ENCODE measurements at places on chromosomes 7 and 10.
A peak's percentile ranks its signal among the peaks of the same experiment; 100 is the strongest.

DNA sequence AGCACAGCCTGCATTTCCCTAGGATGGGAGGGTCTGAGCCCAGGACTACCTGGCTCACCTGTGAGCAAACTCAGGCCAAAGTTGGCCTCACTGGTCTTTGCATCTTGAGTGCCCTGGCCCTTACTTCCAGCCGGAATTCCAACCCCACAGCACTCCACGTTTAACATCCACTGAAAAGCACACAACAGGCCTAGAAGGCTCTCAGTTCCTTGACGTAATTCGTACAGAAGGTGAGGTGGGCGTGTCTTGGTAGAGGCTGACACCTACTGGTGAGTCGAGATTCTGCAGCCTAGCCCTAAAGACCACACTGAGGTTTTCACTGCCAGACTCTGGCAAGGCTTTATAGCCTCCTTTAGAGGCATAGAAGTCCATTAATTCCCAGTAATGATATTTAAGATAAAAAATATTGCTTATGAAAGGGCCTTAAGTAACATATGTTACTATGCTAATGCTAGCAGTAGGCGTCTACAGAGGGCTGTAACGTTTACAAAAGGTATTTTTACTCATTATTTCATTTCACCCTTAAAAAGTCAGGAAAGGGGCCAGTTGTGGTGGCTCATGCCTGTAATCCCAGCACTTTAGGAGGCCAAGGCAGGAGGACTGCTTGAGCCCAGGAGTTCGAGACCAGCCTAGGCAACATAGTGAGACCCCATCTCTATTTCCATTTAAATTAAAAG lies 95.8 kb downstream of the HIP1 start:
- peak; percentile 53 for DNase-seq

GRCh38 chr10:29636178-29636577 lies 1.4 kb upstream of the SVIL start:
- no peak for DNase-seq

GRCh38 chr10:44935201-44935965 lies 24.2 kb upstream of the RASSF4 start:
- no peak for DNase-seq

GRCh38 chr7:104371980-104372357 lies 43.6 kb downstream of the LHFPL3 start:
- no peak for DNase-seq

GRCh38 chr7:113819474-113819873 lies 99.3 kb downstream of the PPP1R3A start:
- DNase-seq: no peak

DNA sequence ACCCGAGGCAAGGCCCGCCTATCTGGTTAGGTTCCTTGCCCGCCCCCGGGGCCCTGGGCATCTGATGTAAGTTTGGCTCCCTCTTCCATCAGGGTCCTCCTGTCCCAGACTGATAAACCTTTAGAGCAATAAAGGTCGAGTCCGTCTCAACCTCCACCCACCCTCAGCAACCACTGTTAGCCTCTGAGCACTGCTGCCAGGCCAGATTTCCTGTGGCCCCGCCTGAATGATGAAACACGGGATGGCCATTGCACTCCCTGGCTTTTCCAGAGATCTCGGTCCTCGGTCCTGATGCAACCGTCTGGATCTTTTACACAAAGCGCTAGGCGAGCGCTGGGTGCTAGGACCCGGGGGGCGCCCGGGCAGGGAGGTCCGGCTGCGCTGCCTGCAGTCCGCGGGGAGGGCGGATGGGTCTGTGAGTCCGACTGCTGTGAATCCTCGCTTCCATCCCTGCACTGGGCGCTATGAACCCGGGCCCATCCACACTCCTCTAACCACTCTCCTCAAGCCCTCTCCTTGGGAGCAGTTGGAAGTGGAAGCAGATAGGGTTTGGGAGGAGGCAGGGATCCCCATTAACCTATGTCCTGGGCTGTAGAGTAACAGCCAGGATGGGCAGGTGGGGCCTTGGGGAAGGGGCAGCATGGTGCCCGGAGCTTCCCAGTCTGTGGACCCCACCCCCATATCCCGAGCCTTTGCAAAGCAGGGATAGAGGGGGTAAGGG lies 875 bp upstream of the DDIT4 start:
- DNase-seq: peak; percentile 48

- DNase-seq: no peak
Measured at GRCh38 chr10:51073453-51074237, 642 bp upstream of the PRKG1 start.

DNA sequence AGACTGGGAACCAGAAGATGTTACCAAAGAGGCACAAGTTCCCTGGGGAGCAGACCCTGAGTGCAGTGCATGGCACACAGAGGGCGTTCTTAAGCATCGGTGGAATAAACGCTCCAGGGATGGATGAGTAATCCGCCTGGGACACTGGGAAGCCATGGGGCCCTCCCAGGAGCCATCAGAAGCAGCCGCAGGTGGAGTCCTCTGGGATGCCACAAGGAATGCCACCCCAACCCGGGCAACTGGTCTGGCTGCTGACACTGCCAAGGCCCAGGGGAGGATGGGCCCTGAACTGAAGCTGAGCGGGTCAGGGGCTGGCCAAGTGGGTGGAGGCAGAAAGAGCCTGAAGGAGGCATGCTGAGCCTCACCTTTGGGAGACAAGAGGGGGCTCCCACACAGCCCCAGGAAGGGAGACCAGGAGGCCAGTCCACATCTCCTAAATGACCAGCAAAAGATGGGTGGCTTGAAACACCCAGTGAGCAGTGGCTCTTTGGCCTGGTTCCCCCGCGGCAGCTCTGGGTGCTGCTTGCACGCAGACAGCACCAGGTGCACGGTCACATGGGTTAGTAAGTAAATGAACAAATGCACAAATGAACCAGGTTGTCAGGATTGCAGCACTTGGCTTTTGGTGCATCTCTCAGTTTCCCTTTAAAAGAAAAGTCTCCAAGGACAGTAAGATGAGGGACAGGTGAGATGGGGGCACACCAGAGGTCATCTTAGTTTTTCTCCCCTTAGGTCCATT lies 141.3 kb upstream of the ZMIZ1 start:
- no peak for DNase-seq
